ENCODE measurements at places on chromosomes 2 and 18.

GRCh38 chr2:165069151-165069550 lies 113.8 kb upstream of the SLC38A11 start:
- H3K36me3 ChIP-seq = no peaks in the 10 kb centered on the region
- no peak for DNase-seq
- no peaks in the 10 kb centered on the region for H3K27me3 ChIP-seq
- H3K4me3 ChIP-seq = 0 out of 3 replicates have a peak overlapping the region, but pooled peaks have one; percentile 57

- no peaks in the 10 kb centered on the region for H3K36me3 ChIP-seq
- DNase-seq = peak; percentile 22
- no peak overlapping the region for H3K27ac ChIP-seq
- H3K4me3 ChIP-seq = no peak overlapping the region
These were observed 30.2 kb downstream of the CAPN13 start for GRCh38 chr2:30776831-30777635.

- no peak overlapping the region for H3K4me3 ChIP-seq
- H3K36me3 ChIP-seq = peaks cover 20% of the 10 kb centered on the region
- no peaks in the 10 kb centered on the region for H3K4me1 ChIP-seq
- DNase-seq = no peak
- no peak overlapping the region for H3K27ac ChIP-seq
- no peaks in the 10 kb centered on the region for H3K27me3 ChIP-seq
These were observed 45.7 kb downstream of the RRM2 start for GRCh38 chr2:10168221-10168620.

DNA sequence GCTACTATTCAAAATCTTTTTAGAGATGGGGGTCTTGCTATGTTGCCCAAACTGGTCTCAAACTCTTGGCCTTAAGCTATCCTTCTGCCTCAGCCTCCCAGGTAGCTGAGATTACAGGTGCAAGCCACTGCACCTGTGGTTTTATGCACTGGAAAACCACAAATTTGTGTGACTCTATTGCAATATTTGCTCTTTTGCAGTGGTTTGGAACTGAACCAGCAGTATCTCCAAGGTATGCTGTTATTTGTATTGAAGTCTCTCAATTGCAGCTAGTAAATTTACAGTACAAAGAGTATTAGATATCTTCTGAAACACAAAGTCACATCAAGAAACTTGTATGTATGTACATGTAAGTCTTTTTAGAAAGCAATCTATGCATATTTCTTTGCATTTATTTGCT lies 46.2 kb downstream of the PPP4R1 start:
- no peak overlapping the region for H3K27ac ChIP-seq
- H3K4me3 ChIP-seq = no peak overlapping the region
- H3K27me3 ChIP-seq = no peaks in the 10 kb centered on the region
- peaks cover 44% of the 10 kb centered on the region for H3K36me3 ChIP-seq
